ENCODE measurements at places on chromosomes 3 and 15.

GRCh38 chr3:105495021-105495420 lies 128.3 kb downstream of the ALCAM start:
- no peak for DNase-seq

- DNase-seq = no peak
Observed at GRCh38 chr3:38627956-38628355, 21.5 kb downstream of the SCN5A start.

DNA sequence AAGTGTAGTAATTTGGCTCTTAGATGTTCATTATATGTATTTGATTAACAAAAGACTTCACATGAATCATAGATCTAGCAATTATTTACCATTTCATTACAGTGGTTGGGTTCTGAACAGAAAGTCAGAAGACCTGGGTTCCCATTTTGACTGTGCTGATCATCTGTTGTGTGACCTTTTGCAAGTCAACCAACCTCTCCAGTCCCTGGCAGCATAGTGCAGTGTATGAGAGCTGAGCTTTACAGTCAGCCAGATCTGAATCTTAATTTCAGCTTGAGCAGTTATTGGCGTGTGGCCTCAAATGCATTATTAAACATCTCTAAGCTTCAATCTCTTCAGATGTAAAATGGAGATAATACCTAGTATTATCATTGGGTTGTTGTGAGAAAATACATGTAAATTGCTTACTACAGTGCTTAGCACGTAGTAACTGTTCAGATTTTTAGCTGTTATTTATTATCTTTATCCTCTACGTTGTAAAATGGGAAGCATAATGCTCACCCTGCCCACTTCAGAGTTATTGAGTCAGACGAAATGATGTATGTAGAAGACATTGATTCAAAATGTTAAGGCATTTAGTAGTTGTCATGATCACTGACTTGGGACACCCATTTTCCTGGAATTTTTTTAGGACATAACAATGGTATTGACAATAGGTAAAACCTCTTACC lies 104.0 kb downstream of the KLHL25 start:
- DNase-seq = no peak

- DNase-seq = no peak
Observed at GRCh38 chr3:146569314-146569713, 24.9 kb upstream of the PLSCR1 start.

DNA sequence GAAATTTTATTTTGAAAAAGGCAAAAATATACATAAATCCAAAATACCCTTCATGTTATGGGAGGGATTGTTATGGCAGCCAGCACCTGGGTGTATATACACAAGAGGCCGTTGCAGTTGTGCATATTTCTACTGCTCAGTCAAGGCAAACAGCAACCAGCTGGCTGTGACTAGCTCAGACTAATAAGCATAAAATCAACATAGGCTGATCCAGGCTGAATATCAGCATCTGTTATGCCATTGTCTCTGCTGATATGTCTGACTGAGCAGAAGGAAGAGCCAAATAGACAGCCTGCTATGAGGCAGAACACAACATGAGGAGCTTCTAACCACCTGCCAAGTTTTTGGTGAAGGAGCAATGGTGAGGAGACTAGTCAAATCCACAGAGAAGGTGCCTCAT lies 457.5 kb upstream of the ALCAM start:
- no peak for DNase-seq

GRCh38 chr3:151133175-151133574 lies 47.7 kb downstream of the MED12L start:
- DNase-seq = no peak

DNA sequence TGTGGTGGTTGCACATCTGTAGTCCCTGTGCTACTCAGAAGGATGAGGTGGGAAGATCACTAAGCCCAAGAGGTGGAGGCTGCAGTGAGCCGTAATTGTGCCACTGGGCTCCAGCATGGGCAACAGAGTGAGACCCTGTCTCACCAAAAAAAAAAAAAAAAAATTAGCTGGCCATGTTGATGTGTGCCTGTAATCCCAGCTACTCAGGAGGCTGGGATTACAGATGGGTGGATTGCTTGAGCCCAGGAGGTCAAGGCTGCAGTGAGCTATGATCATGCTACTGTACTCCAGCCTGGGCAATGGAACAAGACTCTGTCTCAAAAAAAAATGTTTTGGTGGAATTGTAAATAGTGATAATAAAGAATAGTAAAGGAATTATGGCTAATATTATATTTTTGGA lies 9.9 kb downstream of the ATRIP start:
- no peak for DNase-seq

DNA sequence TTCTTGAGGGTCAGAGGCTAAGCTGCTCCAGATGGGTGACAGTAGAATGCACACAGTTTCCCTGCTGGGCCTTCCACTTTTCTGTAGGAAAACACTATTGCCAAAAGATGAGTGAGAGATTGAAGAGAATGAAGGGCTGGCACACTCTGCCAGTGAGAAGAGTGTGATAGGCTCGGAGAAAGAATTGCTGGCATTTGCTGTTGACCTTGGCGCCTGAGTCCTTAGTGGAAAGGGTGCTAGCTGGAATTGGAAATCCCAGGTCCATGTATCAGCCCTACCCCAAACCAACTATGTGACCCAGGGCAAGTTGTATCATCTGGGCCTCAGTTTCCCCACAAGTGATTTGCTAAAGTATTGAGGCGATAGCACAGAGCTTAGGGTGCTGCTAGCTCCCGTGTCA lies 60.1 kb upstream of the DCLK3 start:
- DNase-seq = no peak

- DNase-seq = no peak
Observed at GRCh38 chr3:142354076-142354475, 93.8 kb downstream of the XRN1 start.

GRCh38 chr3:172112734-172113120 lies 73.3 kb downstream of the FNDC3B start:
- DNase-seq = no peak

GRCh38 chr15:80159811-80160569 lies 7.2 kb downstream of the FAH start:
- DNase-seq = no peak

- no peak for DNase-seq
Observed at GRCh38 chr3:131602011-131602779, 99.4 kb upstream of the MRPL3 start.

- DNase-seq = no peak
Observed at GRCh38 chr3:128973988-128974564, 19.8 kb downstream of the CFAP92 start.

DNA sequence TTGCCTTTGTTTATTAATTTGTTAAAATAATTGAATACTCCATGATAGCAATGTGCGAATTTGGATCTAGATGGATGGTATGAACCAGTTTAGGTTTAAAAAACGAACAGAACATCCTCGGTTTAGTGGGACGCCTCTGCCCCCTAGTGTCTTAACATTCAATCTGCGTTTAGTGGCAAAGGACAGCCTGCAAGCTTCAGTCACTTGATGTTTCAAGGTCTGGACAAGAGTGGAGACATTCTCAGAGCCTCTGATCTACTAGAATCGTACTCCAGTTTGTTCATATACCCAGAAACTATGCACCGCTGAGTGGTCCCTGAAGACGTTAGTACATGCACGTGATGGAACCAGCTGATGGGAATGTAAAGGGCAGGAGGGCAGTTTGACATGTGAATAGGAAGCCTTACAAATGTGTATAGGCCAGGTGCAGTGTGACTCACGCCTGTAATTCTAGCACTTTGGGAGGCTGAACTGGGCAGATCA lies 17.8 kb upstream of the ATP13A4 start:
- no peak for DNase-seq
